ENCODE measurements at places on chromosomes 12 and 14.

DNA sequence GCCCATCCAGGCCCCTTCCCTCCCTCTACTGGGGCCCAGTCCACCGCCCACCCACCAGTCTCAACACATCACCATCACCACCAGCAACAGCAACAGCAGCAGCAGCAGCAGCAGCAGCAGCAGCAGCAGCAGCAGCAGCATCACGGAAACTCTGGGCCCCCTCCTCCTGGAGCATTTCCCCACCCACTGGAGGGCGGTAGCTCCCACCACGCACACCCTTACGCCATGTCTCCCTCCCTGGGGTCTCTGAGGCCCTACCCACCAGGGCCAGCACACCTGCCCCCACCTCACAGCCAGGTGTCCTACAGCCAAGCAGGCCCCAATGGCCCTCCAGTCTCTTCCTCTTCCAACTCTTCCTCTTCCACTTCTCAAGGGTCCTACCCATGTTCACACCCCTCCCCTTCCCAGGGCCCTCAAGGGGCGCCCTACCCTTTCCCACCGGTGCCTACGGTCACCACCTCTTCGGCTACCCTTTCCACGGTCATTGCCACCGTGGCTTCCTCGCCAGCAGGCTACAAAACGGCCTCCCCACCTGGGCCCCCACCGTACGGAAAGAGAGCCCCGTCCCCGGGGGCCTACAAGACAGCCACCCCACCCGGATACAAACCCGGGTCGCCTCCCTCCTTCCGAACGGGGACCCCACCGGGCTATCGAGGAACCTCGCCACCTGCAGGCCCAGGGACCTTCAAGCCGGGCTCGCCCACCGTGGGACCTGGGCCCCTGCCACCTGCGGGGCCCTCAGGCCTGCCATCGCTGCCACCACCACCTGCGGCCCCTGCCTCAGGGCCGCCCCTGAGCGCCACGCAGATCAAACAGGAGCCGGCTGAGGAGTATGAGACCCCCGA, 6.8 kb upstream of the RNU7-1 start:
- peak; percentile 66 for DNase-seq

- DNase-seq: no peak
Measured at GRCh38 chr12:62748941-62749468, 185.9 kb downstream of the PPM1H start.

DNA sequence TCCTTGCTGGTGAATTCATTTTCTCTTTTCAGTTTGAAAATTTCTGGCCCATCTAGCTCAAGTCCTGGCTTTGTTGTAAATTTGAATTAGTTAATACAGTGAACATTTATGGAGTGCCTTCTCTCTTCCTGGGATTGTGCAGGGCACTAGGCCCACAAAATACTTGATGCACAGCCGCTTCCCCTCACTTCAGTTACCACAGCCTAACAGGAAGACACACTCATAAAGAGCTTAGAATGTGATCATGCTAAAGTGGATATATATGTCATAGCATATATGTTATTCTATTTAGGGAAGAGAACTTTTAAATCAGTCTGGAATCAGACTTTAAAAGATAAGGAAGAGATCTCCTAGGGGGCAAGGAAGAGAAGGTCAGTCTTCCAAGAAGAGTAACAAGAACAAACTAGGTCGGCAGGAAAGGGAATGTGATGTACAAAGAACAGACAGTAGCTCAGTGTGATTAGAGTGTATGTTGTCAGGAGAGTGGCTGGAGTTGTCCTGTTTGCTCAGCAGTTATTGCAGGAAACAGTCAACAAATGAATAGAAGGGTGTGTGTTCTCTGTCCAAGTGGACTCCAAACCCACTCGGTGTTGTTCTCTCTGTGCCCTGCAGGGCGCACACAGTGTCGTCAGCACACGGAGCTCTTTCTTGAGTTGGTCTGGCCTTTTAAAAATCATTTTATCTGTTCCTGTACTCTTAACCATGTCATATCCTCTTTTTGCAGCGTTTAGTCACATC, 74.4 kb downstream of the DAAM1 start:
- no peak for DNase-seq

- DNase-seq: no peak
Measured at GRCh38 chr14:33404054-33404453, 465.4 kb downstream of the NPAS3 start.

GRCh38 chr14:73743431-73743931, 29.3 kb upstream of the PNMA1 start:
- peak; percentile 76 for DNase-seq

GRCh38 chr12:104823985-104824461, 134.1 kb downstream of the SLC41A2 start:
- no peak for DNase-seq

- peak; percentile 24 for DNase-seq
Measured at GRCh38 chr12:66279123-66279712, 23.1 kb upstream of the HELB start.

GRCh38 chr12:51393676-51394545, 2.7 kb upstream of the GALNT6 start:
- DNase-seq: peak; percentile 52

Data from activated CD4-positive, alpha-beta T cell treated with anti-CD3 and anti-CD28 coated beads, Interleukin-2, amount 50 U/mL, for 48 hours (primary cell).